ENCODE measurements at places on chromosomes 3 and 15.

GRCh38 chr15:98838387-98839259 is 169.0 kb downstream of the PGPEP1L start:
- DNase-seq, result no peak

- no peak for DNase-seq
These were observed 19.1 kb upstream of the APEH start for GRCh38 chr3:49654955-49655556.

DNA sequence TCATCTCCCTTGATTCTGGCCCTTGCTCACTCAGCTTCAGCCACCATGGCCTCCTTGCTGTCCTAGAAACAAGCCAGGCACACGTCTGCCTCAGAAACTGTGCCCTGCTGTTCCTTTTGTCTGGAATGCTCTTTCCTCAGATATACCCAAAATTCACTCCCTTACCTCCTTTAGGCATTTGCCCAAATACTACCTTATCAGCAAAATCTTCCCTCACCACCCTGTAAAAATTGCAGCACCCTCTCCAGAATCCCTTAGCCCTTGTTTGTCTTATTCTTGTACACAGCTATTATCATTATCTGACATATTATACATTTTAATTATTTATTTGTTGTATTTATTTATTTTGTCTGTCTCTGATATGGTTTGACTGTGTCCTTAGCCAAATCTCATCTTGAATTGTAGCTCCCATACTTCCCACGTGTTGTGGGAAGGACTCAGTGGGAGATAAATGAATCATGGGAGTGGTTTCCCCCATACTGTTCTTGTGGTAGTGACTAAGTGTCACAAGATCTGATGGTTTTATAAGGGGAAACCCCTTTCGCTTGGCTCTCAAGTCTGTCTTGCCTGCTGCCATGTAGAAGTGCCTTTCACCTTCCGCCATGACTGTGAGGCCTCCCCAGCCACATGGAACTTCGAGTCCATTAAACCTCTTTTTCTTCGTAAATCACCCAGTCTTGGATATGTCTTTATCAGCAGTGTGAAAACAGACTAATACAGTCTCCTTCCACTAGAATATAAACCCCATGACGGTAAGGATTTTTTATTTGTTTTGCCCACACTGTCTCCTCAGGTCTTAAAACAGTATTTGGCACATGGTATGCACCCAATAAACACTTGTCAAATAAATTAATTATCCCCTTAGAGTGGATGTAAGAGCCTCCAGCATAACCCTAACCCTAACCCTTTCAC is 60.0 kb upstream of the STT3B start:
- DNase-seq, result no peak

DNA sequence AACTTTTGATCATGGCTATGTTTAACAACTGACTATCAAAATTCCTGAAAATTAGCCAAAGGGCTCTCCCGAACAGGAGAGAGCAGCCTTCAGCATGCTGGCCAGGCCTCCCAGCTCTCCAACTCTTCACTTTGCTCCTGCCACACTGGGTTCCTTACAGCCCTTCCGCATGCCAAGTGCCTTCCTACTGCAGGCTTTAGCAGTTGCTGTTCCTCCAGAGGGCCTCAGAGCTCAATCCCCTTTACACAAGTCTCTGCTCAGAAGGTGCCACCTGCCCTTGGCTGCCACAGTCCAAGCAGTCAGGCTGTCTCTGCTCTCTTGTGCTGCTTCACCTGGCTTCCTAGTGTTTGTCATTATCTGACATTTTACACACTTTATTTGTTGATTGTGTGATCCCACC is 553.1 kb upstream of the PPP2R3A start:
- DNase-seq, result no peak

DNA sequence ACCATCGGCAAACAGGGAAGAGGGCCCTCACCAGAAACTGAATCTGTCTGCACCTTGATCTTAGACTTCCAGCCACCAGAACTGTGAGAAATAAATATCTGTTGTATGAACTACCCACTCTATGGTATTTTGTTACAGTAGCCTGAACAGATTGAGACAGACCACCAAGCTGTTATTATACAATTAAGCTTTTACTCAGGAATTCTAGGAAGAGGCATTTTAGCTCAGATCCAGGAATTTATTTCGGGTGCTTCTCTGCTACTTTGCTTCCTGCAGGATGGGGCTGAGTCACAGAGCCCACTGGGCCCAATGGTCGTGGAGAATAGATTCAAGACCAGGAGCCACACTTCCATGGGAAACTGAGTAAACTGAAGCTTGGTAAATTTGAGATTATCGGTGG is 145.5 kb upstream of the PFN2 start:
- no peak for DNase-seq

DNA sequence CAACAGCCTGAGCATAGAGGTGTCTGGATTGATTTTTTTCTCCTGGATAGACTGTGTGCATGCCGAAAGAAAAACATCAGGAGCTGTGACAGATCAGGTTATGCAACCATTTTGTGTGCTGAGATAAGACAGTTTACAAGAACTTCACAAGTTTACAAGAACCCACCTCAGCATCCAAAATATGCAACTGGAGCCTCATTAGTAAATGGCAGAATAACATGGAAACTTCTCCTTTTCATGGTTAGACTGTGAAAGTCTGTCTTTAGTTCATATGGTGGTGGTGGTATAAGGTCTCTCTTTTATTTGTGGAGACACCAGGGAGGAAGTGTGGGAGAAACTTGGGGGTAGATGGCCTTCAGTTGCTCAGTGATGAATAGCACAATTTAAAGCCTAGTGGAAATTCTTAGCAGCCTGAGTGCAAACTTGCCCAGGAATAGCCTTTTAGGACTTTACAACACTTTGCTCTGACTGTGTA is 3.7 kb upstream of the ZNF609 start:
- no peak for DNase-seq

DNA sequence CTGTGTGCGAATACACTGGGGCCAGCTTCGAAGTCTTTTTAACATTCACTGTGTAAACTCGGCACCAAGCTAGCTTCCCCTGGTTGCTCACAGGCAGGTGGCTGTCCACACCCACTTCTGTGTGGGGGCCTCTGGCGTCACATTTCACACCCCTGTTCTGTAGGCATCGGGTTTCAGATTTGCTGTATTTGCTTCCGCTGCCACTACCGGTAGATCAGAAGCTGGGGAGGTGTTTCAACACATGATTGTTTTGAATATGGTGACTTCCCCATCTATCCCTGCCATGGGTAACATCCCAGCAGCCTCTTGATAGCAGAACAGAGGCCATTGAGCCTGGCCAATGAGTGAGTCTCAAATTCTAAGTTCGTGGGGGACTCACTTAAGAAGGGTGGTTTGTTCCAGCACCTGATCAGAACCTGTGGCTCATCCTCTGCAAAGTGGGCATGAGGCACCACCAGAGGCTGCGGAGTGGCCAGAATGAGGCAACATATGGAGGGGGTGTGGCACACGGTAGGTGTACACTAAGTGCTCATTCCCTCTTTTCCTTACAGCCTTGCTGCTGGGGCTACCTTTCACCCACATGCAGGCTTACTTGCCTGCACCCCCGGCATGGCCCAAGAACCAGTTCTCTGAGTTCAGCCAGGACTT is 61.5 kb downstream of the IQSEC1 start:
- DNase-seq, result no peak

- DNase-seq, result peak; percentile 28
These were observed 50.1 kb downstream of the HCN4 start for GRCh38 chr15:73318463-73319351.

DNA sequence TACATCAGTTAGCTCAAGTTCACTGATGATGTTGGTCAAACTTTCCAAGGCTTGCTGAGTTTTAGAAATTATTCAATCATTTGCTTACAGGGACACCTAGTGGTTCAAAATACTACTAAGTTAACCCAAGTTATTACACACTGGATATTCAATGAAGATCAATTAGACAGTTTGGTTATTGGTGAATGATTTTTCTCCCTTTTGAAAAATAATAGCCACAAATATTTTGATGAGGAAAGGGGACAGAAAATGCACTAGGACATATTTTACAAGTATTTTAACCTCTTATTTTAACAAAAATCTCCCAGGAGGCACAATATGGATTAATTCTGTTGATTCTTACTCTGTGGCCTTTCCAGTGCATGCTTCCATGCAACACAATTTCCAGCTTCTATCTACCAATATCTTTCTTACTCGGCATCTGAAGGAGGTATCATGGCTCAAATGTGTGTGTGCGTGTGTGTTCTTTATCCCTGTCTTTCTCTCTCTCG is 20.1 kb upstream of the GOLGA6L2 start:
- DNase-seq, result peak; percentile 28

DNA sequence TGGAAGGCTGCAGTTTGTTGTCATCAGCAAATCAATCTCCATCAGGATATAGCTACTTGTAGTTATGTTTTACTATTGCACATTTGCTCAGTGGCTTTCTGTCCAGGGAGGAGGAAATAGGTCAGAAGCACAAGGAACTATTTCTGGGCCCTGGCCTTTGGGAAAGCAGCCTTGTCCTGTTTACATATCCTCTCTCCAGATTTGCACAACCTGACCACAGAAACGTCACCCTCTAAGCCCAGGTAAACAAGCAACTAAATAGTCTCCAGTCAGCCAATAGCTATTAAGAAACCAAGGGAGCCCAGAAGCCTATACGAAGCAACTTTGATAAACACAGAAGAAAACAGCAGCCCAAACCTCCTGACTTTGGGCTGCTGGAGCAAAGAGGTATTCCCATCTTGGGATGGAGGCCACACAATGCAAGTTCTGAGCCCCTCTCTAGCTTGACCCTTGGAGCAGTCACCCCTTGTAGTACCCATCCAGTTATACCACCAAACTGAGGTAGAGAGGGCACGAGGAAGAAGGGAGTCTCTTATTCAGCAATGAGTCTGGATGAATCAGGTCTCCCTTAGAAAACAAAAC is 2.3 kb upstream of the FEM1B start:
- DNase-seq, result no peak

DNA sequence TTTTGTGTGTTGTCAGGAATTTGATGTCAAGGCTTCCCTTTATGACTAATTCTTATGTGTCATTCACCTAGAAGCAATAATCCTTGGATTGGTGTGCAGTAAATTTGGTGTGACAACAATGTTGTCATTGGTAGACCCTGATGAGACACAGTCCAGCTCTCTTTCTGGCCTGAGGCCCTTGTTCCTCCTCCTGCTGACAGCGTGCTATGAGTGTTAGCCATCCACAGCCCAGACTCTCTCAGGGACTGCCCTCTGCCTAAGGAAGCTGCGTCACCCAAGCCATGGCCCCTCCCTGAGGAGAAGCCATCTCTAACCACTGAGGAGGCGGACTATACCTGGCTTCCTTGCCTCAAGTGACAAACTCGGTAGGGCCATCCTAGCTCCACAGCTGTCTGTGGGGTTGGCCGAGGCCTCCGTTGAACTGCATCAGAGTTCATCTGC is 13.3 kb upstream of the TM4SF1 start:
- DNase-seq, result no peak

DNA sequence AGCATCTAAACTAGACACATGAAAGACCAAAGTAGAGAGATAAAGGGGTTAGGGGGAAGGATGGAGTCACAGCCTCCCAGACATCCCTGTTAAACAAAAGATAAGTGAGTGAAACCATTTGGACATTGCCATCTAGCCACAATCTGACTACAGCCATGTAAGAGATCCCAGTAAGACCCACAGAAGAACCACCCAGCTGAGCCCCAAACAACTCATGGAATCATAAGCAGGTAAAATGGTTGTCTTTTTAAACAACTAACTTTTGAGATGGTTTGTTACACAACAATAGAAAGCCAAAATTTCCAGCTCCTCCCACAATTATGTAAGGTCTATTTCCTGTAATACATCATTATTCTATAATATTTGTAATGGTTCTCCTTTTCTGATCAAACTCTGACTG is 437.5 kb downstream of the IGSF11 start:
- DNase-seq, result no peak

DNA sequence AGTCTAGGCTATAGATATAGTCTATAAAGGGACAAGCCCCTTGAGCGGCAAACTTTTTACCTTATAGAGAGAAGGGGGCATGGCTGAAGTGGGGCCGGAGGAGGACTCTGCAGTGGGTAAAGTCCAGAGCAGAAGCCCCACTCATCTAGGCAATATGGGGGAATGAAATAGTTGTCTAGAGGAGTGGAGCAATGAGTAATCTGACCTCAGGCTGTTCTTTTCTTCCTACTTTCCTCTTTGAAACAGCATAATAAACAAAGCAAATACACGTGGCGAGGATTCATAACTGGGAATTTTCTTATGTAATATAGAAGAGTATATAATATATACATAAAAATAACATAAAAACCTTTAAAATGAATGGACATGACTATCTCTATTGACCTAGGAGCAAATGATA is 546.4 kb upstream of the ZNF385D start:
- DNase-seq, result no peak

DNA sequence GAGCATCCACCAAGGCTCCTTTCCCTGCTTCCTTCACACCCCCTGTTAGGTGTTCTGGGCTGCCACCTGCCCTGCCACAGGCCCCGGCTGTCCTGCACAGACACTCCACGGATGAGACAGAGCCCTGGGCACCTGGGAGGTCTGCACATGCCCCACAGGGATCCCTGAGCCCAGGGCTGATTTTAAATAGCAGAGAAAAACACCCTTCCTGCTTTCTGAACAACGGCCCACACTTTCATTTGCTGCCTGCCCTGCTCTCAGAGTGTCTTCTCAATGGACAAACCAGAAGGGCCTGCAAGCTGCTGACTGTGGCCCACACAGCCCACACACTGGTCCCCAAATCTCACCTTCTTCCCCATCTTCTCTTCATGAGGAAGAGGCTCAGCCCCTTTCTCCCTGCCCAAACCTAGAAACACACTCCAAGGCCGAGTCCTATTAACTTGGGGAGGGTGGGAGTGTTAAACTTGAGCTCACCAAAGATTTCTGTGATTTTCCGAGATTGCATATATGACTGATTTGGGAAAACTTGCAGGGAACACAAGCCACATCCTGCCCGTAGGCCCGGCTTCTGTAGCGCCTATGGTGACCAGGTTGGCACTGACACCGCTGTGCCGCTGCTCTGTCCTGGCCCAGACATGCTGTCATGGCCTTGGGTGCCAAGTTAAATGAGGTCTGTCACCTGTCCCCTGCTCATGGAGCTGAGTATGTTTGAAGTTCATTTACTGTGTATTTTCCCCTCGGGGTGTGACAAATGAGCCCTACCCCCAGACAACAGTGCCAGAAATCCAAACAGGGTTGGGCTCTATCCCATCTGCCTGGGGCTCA is 47.2 kb upstream of the KLF13 start:
- no peak for DNase-seq

- no peak for DNase-seq
These were observed 4.5 kb downstream of the SMC4 start for GRCh38 chr3:160403796-160404470.
